Activated CD8-positive, alpha-beta memory T cell treated with anti-CD3 and anti-CD28 coated beads, Interleukin-2, amount 10 ng/mL, durations not matched to agents 7 days and 5 days (primary cell): ENCODE measurements at places on chromosomes 1 and 21. TPM values are rescaled to one million over a fixed set of nuclear protein-coding genes. Genes with fewer than 3 reads are reported as not detected.

DNA sequence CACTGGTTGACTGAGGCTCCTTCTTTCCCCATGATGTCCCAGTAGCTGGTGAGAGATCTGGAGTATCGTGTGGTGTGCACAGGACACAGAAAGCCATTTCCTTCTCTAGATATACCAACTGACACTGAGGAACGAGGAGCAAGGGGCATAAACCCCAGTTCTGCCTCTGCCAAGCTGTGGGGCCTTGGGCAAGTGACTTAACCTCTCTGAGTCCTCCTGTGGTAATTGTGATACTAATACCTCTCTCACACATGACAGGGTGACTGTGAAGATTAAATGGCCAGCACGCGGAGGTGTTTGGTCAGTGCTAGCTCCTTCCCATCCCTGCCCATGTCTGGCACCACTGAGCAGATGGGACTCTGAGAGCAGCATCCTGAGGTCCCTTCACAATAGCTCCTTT is 26.3 kb upstream of the TCEA3 start:
- H3K36me3 ChIP-seq, result no peaks in the 10 kb centered on the region
- no peak overlapping the region for H3K27ac ChIP-seq
- DNase-seq, result no peak
- no peak overlapping the region for H3K4me3 ChIP-seq

GRCh38 chr21:14600569-14601297 is 54.6 kb upstream of the SAMSN1 start:
- H3K4me3 ChIP-seq, result no peak overlapping the region
- H3K36me3 ChIP-seq, result peaks cover 17% of the 10 kb centered on the region
- no peak for DNase-seq
- peaks cover 28% of the 10 kb centered on the region for H3K4me1 ChIP-seq

CD58 gene
- 56.9 TPM for total RNA-seq

- H3K27me3 ChIP-seq, result no peaks in the 10 kb centered on the region
- DNase-seq, result no peak
These were observed 56.2 kb downstream of the SFPQ start for GRCh38 chr1:35136780-35137179.

DNA sequence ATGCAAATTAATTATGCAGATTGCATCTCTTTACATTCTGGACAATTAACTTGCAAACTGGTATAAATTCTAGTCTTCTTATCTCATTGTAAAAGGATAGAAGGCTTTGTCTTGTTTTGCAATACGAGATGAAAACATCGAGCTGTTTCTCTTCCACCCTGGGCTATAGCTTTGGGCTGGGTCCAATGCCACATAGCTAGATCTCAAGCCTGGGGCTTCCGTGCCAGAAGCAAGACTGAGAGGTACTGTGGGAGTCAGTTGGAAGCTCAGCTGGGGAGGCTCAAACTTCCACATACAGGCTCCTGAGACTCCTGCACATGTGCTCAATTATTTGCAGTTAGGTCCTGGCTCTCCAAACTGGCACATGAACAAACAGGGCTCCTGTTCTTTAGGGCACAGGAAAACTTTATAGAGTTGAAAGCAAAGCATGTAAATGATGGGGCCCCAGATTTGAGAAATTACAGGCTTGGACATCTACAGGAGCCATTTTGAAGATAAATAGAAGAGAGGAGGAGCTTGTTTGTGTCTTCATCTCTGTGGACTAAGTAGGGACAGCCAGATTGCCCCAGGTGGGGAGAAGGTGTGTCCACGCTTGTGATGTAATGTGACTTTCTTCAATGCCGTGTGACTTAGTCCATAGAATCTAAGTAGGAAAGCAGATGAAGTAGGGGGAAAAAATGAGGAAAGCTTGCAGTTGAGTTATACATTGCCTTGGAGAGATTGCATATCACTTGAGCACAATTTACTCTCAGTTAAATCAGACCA is 65.9 kb upstream of the SIPA1L2 start:
- no peak overlapping the region for H3K27ac ChIP-seq
- H3K36me3 ChIP-seq, result no peaks in the 10 kb centered on the region
- no peak for DNase-seq
- no peak overlapping the region for H3K4me3 ChIP-seq
- peaks cover 7% of the 10 kb centered on the region for H3K27me3 ChIP-seq
- no peaks in the 10 kb centered on the region for H3K4me1 ChIP-seq
